SK-N-SH (cell line): ENCODE measurements at places on chromosomes 6 and 20.

GRCh38 chr6:16762550-16763477, 1.6 kb upstream of the ATXN1 start:
- DNase-seq: peak; percentile 61

GRCh38 chr6:82330171-82330804, 33.3 kb upstream of the TPBG start:
- DNase-seq: no peak

DNA sequence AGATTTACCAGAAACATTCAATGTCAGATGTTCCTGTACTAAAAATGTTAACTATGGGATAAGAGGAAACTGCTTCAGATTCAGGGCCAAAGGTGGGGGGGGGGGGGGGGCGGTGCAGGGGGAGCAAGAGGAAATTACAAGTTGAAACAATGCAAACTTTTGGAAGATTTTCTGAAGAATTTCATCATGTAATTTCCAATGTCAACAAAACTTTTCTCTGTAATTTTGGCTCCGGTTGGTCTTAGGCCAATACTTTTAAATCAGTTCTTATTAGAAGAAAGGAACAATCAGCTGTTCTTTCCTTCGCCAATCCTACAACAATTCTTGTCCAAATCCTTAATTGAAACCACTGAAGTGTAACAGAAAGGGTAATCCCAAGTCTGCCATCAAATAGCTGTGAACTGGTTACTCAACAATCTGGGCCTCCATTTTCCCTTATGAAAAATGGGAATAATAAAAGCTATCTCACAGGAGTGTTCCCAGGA, 13.1 kb downstream of the UQCC1 start:
- no peak for DNase-seq

- no peak for DNase-seq
Observed at GRCh38 chr20:60408435-60408834, 450.2 kb downstream of the CDH26 start.

GRCh38 chr20:3839328-3839727, 7.3 kb upstream of the MAVS start:
- DNase-seq: no peak

DNA sequence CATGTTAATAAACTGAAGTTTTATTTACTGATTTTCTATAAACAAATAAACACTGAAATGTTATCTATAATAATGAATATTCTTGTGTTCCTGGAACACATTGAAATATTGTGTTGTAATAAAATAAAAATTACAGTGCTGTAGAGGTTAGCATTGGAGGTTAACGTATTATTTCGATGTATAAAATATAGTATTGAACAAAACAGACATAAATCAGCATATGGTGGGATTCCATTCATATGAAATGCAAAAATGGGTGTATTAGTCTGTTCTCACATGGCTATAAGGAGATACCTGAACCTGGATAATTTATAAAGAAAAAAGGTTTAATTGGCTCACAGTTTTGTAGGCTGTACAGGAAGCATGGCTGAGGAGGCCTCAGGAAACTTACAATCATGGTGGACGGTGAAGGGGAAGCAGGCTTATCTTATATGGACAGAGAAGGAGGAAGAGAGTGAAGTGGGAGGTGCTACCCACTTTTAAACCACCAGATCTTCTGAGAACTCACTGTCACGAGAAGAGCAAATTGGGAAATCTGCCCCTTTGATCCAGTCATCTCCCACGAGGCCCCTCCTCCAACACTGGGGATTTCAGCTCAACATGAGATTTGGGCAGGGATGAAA, 24.6 kb upstream of the BMP6 start:
- no peak for DNase-seq

DNA sequence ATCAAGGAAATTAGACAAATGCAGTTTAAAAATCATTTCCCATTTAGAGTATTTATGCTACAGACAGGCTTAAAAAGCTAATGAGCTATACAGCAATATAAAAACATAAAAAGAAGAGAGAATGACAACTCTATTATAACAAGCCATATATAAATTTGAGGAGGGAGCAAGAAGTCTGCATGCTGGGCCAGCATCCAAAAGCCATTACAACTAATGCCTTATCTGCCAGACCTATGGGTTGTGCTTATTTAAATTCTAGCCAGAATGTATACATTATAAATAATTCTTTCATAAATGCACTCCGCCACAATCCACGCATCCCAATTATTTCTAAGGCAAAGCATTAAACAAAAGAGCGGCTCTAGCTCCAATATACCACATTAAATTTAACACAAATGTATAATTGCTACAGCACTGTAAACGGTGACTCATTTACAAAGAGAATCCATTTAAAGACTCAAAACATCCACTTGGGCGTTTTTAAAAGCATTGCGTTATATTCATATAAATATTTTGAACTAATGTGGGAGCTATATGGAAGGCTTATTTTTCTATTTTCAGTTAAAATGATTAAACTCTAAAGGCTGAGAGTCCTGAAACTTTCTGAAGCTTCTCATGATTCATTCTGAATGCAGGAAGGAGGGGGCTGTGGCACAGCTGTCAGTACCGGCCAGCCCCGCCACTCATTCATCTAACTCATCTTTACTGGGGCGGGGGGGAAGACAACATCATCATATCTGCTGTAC, 37.7 kb upstream of the RAB22A start:
- peak; percentile 50 for DNase-seq

DNA sequence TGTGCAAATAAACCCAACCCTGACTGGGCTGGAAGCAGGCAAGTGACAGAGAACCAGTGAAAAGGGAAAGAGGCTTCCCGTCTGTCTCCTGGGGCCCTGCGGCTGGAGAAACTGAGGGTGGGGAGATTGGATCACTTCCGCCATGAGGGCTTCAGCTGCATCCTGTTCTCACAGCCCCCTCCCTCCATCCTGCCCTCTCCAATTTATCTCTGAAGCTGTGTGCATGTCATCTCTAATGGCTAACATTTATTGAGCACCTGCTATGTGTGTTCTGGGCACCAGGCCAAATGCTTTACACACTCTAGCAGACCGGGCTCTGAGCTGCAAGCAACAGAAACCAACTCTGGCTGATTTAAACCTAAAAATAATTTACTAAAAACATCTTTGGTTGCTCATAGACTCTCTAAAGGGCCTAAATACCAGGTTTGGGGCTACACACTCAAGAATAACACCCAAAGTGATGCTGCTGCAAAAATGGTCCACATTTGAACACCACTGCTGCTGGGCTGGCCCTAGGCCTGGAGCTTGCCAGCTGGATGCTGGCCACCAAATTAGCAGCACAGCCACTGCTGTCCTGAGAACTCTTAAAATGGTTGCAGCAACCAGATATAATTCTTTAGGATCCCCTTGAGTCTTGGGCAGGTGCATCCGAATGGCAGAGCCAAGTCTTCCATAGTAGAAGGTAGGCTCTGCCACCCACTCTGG, 123.6 kb upstream of the LRFN2 start:
- no peak for DNase-seq

GRCh38 chr6:5869676-5870075, 137.0 kb downstream of the NRN1 start:
- DNase-seq: no peak

GRCh38 chr6:43579171-43579570, 3.2 kb downstream of the POLH start:
- DNase-seq: no peak

DNA sequence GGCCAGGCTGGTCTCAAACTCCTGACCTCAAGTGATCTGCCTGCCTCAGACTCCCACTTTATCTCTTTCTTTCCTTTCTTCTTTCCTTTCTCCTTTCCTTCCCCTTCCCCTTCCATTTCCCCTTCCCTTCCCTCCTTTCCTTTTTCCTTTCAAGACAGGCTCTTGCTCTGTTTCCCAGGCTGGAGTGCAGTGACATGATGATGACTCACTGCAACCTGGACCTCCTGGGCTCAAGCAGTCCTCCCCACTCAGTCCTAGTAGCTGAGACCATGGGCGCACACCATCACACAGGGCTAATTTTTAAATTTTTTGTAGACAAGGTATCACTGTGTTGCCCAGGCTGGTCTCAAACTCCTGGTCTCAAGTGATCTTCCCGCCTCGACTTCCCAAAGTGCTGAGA, 377.6 kb upstream of the ZFP64 start:
- no peak for DNase-seq

- DNase-seq: no peak
Observed at GRCh38 chr6:82068721-82069120, 178.8 kb downstream of the IBTK start.

DNA sequence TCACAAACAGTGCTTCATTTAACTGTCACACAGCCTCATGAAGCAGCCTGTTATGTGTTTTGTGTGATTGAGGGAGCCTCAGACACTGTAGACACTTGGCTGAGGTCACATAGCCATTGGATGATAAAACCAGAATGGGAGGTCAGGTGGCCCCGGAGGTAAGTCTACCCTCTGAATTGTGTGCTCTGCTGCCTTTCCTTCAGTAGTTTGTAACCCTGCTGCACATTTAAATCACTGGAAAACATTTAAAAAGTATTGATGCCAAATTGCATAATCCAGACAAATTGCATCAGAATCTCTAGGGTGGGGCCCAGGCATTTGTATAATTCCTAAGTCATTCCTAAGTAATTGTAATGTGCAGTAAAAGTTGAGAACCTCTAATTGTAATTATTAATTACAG, 85.2 kb upstream of the ECI2 start:
- no peak for DNase-seq

- DNase-seq: no peak
Observed at GRCh38 chr6:162026031-162026430, 701.5 kb downstream of the PRKN start.

- no peak for DNase-seq
Observed at GRCh38 chr20:47605673-47606413, 104.2 kb downstream of the NCOA3 start.

- DNase-seq: no peak
Observed at GRCh38 chr6:35432291-35432690, 19.8 kb upstream of the FANCE start.

- no peak for DNase-seq
Observed at GRCh38 chr6:25576919-25577318, 75.1 kb upstream of the SCGN start.

GRCh38 chr6:111730864-111731263, 125.2 kb upstream of the TRAF3IP2 start:
- no peak for DNase-seq

DNA sequence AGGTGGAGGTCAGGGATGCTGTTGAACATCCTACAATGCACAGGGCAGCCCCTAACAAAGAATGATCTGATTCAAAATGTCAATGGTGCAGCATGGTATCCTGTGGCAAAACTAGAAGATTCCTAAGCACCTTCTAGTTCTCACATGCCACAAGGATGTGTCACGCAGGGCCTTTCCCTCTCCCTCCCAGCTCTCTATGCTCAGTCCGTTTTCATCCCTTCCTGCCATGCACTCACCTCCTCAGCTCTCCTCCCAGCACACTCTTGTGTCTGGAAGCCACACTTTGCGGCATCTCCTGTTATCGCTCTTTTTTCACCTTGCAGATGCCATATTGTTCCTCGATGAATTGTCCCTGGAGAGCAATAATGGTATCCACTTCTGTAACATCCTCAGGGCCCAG, 263.4 kb downstream of the CDC5L start:
- DNase-seq: no peak

DNA sequence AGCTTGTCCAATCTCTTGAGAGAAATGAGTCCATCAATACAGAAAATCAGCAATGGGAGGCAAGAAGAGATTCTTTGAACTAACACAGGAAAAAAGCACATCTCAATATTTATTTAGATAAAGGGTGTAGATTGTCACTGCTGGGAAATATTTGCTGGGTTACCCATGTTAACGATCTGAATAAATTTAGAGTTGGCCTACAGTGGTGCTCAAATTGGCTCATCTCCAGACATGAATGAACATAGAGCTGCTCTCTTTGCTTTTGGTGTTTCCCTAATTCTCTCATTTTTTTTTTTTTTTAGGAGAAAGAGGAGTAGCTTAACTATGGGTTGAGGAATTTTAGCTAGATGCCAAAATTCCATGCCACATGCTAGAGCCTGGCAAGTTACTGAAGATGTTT, 471.2 kb downstream of the PKHD1 start:
- no peak for DNase-seq

DNA sequence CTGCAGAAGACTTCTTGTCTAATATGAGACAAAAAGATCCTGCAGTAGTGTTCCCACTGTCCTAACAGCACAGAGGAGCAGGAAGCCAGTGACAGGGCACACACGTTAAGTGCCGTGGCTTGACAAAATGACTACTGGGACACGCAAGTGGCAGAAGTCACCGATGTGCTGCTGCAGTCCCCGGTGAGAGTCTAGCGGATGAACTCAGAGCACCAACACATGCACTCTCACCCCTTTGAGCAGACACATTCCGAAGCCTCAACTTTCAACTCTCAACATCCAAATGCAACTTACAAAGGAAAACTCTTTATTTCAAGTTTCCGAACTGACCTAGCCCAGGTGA, 898 bp downstream of the LAMA4 start:
- DNase-seq: peak; percentile 50

GRCh38 chr6:119445666-119446065, 96.1 kb upstream of the MAN1A1 start:
- DNase-seq: no peak

DNA sequence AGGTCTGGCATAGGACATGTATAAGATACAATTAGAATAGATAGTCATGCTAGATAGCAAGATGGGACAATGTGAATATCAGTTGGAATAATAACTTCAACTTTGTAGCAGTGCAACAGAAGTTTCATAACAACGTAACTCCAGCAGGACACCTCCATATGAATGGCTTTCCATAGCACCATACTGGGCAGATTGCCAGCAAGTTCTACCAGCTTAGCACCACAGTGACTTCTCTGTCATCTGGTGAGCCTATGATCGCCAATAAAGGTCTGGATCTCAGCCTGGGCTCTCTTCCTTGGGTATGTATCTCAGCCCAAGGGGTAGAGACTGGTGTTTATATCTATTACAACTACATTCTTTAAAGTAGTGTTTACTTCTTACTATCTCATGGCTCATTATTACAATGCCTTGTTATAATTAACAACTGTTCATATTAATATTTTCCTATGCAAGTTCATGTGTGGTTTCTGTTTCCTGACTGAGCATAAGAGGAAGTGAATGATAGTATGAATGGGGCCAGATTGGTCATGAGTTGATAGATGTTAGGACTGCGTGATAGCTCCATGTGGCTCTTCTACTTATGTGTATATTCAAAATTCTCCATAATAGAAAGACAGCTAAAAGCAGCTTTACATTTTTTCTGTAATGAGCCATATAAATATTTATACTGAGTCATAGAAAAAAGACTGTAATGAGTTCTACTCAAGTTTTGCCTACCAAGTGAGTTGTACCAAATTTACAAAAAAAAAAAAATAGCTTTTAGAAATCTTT, 22.9 kb downstream of the HTR1B start:
- no peak for DNase-seq

- no peak for DNase-seq
Observed at GRCh38 chr6:15484140-15484539, 178.7 kb downstream of the DTNBP1 start.

GRCh38 chr6:80183019-80183795, 76.7 kb downstream of the BCKDHB start:
- DNase-seq: no peak

GRCh38 chr6:142071981-142072380, 60.7 kb upstream of the GJE1 start:
- no peak for DNase-seq

DNA sequence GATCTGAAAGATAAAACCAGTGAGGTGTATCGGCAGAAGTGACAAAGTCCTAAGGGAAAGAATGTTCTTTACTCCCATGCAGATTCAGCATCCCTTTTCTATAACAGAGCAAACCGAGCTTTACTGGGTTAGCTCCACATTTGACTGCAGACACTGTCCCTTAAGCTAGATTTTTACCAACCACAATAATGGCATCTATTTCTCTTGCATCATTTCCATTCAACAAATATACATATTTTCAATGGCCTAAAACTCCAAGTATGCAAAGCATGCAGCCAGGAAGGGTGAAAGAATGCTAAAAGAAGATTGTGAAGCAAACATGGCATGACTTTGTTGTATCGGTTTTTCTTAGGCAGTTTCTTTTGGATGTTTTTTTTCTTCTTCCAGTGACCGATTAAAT, 255.4 kb downstream of the OGFRL1 start:
- DNase-seq: no peak
